ENCODE measurements at places on chromosomes 3 and 15.

DNA sequence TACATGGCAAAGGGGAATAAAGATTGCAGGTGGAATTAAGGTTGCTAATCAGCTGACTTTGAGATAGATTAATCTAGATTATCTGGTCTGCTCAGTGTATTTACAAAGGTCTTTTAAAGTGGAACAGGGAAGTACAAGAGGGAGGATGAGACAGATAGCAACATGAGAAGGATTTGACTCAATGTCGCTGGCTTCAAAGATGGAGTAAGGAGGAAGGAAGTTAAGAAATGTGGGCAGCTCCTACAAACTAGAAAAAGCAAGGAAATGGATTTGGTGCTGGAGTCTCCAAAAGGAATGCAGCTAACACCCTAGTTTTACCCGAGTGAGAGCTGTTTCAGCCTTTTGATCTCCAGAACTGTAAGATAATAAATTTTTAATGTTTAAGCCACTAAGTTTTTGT lies 180.7 kb upstream of the TTC14 start:
- DNase-seq: no peak

- no peak for DNase-seq
These were observed 188.2 kb downstream of the MEGF11 start for GRCh38 chr15:66065325-66065724.

- DNase-seq: no peak
These were observed 604 bp upstream of the MED12L start for GRCh38 chr3:151084893-151085226.

- no peak for DNase-seq
These were observed 41.2 kb downstream of the LIPC start for GRCh38 chr15:58472821-58473581.

DNA sequence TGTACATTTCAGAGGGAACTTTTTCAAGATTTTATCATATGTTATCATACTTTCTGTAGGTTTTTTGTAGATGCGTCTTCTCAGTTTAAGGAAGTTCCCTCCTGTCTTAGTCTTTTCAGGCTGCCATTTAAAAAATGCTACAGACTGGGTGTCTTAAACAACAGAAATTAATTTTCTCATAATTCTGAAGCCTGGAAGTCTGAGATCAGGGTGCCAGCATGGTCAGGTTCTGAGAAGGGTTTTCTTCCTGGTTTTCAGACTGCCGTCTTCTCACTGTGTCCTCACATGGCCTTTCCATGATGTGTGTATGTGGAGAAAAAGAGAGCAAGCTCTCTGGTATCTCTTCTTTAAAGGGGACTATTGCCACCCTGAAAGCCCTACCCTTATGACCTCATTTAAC lies 189.9 kb upstream of the SOX2 start:
- no peak for DNase-seq

- no peak for DNase-seq
These were observed 1007.7 kb upstream of the SEMA6D start for GRCh38 chr15:46709460-46710083.
